ENCODE measurements at places on chromosomes 7 and 10.

DNA sequence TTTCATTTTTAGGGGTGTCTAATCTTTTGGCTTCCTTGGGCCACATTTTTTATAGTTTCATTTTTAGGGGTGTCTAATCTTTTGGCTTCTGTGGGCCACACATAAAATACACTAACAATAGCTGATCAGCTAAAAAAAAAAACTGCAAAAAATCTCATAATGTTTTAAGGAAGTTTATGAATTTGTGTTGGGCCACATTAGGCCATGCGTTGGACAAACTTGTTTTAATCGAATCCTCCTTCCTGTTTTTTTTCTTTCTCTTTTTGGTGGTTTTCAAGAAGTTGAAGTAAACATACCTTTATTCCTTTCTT, 37.4 kb downstream of the ZNRF2 start:
- no peak for DNase-seq

DNA sequence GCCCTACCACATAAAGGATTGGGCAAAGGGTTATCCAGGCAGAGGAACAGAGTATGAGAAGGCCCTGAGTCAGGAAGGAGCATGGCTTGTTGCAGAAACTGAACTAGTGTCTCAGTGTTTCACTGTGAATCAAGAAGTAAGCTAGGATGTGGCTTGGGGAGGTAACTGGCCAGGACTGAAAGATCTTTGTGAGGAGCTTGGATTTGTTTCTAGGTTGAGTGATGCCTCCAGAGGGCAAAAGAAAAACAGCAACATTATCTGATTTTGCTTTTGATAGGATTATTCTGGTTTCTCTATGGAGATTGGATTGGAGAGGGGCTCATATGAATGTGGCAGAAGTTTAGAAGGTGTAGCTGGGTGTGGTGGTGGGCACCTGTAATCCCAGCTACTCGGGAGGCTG, 137.9 kb upstream of the HDAC9 start:
- no peak for DNase-seq

- no peak for DNase-seq
These were observed 33.5 kb upstream of the ADAM12 start for GRCh38 chr10:126421756-126422256.

- DNase-seq = no peak
These were observed 165.3 kb downstream of the SORCS1 start for GRCh38 chr10:106999118-106999707.

GRCh38 chr10:116978901-116979300, 26.1 kb downstream of the SHTN1 start:
- no peak for DNase-seq

DNA sequence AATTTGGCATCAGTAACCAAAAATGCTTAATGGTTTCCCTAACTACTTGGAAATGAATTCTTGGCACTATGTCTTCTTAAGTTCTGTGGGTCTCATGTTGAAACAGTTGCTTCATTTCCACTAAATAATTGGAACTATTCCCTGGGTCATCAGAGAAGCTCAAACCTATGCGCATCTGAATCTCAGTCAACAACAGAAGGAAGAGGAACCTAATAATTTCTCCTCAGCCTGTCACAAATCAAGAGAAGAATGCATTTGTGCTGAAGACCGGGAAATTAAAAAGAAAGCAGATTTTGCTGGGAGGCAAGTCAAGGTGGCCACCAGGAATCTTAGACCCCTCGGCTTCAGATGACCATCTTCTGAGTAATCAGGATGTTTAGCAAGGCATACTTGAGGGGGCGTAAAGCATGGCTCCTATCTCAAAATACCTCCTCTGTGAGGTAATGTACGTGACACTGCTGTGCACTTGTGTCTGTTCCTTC, 41.4 kb downstream of the TOMM7 start:
- no peak for DNase-seq

DNA sequence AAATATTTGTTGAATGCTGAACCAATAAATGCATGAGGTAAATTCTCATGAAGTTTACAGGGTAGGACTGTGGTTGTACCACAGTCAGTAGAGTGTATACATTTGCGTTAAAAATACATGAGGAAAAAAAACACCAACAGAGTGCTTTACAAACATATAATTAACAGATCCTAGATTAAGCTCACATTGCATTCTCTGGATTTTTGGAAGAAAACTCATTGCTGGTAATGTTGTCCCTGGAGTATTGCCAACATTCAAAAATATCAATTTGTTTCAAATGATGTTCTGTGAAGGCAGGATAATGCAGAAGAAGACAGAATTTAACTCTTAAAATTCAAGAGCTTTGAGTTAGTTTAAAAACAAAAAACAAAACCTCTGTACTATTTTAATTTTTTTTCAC, 95.5 kb downstream of the MBL2 start:
- DNase-seq = no peak

GRCh38 chr7:28921822-28922221, 36.3 kb downstream of the TRIL start:
- DNase-seq = no peak

- no peak for DNase-seq
These were observed 197.8 kb upstream of the CDCA7L start for GRCh38 chr7:22143491-22143890.

- no peak for DNase-seq
These were observed 259.7 kb downstream of the DNAJB6 start for GRCh38 chr7:157596471-157596870.

DNA sequence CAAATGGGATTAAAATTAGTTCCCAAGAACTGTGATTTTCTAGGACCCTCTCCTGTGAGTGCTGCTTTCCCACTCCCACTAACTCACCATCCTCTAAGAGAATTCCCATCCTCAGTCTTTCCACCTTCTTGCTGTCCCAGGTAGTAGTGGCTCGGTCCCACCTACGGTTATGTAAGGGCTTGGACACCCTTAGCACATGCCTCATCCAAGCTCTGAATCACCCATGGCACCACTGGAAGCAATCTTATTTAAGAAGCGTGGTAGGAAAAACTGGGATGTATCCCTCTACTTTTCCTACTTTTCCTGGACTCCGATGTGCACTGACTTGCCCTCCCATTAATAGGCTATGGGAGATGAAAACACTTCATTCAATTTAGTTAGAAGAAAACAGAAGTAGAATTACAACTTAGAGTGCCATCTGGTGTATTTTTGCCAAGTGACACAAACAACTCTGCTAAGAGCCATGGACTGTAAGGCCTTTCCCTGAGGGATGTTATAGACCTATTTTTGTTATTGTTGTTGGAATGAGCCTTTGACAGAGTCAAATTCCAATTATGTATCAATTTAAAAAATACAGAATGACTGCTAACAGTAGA, 13.7 kb upstream of the ANKRD22 start:
- DNase-seq = no peak

GRCh38 chr10:15189133-15189885, 20.8 kb upstream of the NMT2 start:
- no peak for DNase-seq

DNA sequence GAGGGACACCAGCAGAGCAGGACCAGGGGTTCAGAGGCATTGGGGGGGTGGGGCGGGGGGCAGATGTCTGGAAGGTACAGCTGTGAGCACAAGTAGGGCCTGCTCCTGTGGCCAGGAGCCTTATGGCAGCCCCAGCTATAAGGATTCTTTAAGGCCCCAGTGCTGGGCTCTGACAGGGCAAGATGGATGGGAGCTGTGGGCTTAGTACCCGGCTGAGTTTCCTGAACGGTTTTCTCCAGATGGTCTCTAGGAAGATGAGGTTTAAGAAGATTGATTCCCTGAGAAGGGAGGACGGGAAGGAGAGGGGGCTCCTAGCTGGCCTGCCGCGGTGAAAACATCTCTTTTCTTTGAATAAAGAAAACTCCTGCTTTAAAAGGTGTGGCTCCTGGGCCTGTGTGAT, 30.1 kb upstream of the COMTD1 start:
- no peak for DNase-seq

GRCh38 chr10:129767751-129768150, 196.3 kb downstream of the EBF3 start:
- no peak for DNase-seq

DNA sequence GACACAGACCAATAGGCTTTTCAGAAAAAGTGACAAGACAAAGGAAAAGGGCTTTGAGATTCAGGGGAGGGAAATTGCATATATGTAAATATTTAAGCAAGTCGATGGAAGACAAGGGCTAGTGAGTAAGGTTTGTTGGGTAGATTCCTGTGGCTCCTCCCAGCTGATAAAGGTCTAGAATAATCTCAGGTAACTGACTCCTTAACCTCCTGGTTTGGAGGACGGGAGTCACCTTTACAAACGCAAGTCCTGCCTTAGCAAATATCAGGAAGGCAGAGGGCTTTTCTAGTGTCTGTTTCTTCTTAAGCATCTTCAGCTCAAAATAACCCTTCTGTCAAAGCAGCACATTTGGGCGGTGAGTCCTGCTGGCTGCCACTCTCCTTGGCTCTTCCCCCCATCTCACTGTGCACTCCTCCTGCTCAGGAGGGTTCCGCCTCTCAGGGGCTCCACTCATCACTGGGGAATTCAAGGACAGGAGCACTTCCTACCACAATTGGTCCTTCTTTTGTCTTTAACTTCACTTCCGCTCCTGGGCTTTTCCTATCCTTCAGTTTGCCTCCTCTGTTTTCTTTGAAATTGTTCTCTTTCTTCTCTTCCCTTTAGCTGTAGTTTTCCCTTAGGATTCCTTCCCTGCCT, 496.3 kb upstream of the KLF6 start:
- no peak for DNase-seq

DNA sequence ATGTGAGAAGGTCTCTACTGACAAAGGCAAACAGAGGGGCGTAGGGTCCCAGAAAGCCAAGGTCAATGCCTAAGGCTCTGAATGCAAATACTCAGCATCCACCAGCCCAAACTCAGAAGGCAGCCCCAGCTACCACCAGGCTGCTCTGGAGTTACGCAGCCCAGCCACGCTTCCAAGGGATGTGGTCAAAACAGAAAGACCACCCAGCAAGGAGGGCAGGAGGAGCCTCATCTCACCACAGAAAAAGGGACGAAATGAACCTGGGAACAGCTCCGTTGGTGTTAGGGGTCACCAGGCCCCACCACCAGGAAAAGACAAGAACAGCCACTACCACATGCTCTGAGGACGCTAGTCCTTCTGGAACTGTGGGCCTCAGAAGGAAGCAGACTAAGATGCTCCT, 65.1 kb downstream of the CTBP2 start:
- no peak for DNase-seq

DNA sequence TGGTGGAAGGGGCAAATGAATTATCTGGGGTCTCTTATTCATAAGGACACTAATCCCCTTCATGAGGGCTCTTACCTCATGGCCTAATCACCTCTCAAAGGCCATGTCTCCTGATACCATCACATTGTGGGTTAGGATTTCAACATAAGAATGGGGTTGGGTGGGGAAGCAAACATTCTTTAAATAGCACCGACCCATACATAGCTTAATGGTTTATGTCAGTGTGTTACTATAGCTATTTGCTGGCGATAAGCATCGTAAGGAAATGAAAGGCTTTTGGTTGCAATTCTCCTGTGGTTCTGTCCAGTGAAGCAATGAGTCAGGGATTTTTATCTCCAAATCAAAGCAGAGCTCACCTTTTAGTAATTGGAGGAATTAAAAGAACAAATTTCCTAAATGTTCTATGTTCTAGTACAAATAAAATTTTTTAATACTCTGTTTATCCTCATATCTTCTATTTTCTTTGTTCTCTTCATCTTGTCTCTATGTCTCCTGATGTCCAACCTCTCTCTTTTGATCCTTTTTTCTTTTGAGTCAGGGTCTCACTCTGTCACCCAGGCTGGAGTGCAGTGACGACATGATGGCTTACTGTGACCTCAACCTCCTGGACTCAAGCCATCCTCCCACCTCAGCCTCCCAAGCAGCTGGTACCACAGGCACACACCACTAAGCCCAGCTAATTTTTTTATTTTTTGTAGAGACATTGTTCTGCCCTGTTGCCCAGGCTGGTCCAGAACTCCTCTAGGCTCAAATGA, 57.0 kb upstream of the GLCCI1 start:
- no peak for DNase-seq

GRCh38 chr7:13743226-13743625, 246.2 kb downstream of the ETV1 start:
- no peak for DNase-seq

DNA sequence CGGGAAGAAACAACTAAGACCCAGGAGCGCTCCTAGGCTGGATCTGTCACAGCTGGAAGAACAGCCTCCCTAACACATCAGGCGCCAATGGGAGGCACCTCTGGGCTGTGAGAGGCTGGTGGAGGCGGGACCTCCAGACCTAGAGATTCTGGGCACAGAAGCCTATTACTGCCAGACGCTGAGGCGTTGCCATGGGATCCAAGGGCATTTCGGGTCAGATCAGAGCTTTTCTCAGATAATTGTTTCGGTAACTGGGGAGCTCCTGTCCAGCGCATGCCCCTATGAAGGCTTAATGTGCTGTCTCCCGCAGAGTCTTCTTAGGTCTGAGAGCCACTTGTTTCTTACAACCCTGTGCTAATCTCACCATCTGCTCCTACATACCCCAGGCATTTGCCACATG, 339.2 kb downstream of the ZNF716 start:
- DNase-seq = no peak

DNA sequence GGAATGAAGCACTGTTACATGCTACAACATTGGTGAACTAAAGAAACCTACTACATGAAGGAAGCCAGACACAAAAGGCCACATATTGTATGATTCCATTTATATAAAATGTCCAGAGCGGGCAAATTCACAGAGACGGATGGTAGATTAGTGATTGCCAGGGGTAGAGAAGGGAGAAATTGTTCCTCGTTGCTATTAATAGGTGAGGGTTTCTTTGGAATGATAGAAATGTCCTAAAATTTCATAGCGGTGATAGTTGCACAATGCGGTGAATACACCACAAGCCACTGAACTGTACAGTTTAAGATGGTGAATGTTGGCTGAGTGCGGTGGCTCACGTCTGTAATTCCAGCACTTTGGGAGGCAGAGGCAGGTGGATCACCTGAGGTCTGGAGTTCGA, 29.0 kb downstream of the DENND2A start:
- DNase-seq = no peak

GRCh38 chr7:7416031-7416858, 119.4 kb downstream of the COL28A1 start:
- DNase-seq = no peak

DNA sequence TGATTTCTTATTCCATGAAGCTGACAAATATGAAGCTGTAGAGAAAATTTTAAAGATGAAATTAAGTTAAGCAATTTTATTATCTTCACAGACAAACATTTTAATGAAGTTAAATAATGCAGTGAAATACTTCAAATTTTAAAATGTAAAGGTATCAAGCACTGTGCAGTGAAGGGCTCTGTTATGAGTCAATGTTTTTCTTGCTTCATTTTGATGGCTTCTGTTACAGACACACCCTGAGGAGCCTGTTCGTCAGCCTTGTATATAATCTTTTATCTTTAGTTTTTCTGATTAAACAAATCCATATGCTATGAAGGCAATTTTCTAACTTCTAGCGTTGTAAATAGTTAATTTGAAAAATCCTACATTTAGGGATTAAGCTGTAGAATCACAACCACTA, 18.5 kb downstream of the VSTM2A start:
- DNase-seq = no peak

Measured in stimulated activated CD4-positive, alpha-beta T cell treated with anti-CD3 and anti-CD28 coated beads, Interleukin-2, amount 100 ng/mL, for 4 hours (primary cell).